ENCODE measurements at places on chromosomes 2 and 18. TPM values are rescaled to one million over a fixed set of nuclear protein-coding genes. Genes with fewer than 3 reads are reported as not detected.

- DNase-seq, result no peak
Observed at GRCh38 chr18:61824733-61825363, 68.0 kb downstream of the RNF152 start.

DNA sequence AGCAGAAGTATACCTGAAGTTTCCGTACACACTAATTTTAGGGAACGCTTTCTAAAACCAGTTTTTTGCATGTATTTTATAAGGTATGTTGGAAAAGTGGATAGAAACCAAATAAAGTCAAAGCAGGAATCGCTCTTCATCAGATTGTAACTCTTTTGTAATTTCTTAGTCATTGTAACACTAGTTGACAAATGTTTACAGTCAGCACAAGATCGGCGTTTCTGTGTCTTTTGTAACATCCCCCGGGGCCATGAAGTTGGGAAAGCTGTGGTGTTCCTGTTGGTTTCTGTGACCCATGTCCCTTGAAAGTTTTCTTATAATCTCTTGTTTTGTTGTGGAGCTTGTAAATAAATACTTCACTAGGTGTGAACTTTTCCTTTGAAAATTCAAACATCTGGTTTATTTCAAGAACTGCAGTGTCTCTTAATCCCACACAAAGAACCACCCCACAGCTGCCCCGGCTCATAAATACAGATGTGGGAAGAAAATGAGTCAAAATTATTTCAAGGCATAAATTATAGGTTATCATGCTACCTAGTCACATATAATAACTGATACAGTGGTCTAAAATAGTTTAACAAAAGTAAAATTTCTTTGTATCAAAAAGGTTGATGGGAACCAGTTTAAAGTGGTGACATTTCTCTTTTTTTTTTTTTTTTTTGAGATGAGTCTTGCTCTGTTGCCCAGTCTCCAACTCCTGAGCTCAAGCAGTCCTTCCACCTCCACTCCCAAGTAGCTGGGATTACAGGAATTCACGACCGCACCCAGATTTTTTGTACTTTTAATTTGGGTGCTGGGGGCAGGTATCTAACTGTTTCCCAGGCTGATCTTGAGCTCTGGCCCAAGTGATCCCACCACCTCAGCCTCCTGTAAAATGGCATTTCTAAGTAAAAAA is 751 bp upstream of the NMI start:
- DNase-seq, result no peak

DNA sequence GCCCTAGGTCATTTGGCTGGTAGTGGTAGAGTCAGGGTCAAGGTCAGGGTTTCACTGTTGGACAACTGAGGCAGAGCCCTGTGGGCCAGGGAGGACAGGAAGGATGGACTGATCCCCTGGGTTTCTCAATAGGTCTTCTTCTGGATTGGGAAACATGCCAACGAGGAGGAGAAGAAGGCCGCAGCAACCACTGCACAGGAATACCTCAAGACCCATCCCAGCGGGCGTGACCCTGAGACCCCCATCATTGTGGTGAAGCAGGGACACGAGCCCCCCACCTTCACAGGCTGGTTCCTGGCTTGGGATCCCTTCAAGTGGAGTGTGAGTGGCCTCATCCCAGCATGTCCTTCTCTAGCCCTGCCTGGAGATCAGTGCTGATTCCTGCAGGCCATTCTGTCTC is 18.1 kb downstream of the VIL1 start:
- DNase-seq, result no peak

- no peak for DNase-seq
Observed at GRCh38 chr2:120559401-120559800, 176.3 kb upstream of the GLI2 start.

The PIEZO2 gene
- 4.1 TPM for total RNA-seq

Measured in kidney (tissue), 22 donors.